ENCODE measurements at places on chromosomes 4 and X.

DNA sequence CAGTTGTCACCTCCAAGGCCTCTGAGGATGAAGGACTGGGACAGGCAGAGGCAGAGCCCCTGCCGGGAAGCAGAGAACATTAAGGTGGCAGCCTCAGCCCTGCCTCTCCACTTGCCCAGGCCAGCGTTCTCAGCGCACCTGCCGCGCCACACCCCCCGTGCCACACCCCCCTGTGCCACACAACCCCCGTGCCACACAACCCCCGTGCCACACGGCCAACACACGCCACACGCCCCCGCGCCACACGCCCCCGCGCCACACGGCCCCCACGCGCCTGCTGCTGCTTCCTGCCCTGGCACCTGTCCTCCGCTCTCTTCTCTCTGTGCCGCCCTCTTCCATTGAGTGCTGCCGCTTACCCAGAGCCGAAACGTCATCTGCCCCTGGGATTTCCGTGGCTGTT is 58.0 kb upstream of the ZFP42 start:
- no peak for DNase-seq

DNA sequence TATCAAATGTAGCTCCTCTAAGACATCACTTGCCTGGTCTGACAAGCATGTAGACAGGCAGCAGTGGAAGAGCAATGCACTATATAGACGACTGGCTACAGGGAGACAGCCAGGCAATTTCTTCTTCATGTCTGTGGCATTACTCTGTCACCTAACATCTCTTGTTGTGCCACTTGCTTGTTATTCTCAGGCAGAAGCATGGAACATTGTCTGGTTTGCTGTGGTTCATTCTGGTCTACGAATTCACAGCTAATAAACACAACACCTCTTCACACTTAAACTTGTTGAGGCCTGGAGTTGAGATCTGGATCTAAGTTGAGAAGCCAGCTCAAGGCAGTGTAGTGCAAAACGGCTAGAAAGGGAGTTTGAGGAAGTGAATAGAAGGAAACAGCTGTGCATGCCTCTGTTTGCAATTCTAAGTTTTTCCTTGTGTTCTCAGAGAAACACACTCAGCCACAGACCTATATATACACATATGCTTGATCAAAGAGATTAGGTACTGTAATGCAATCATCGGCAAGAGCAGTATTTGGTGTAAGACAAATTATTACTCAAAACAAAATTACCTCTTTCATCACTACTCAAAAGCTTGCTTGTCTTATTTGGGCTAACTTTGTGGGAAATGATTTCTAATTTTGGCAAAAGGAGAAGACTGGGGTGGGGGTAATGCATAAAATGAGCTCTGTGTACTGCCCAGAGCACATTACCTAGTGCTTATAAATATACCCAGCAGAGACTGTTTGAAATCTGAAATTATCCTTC is 243.8 kb downstream of the PPP3CA start:
- DNase-seq, result no peak

DNA sequence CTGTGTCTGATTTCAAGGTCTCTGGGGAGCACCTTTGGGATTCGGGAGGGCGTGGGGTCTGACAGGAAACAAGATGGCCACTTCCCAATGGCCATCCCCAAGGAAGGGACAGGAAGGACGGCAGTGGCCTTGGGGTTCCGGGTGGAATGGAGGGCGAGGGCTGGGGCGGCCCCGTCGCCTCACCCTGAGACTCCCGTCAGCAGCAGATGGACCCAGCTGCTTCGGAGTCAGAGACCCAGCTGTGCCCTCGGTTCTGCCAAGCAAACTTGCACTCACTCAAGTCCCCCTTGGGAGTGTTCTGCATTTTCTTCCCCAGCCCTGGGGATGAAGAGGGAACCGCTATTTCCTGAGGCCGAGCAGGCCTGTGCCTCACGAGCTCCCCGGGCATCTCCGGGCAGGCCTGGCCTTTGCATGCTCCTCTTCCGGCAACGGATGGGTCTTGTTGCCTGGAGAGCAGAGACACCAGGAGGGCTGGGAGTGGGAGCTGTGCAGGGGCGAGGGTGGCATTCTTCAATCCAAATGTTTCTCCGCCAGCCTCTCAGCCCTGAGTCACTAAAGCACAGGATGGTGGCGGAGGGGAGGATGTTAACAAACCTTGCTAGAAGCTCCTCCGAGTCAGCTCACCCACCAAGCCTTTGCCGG is 6.8 kb upstream of the DUSP9 start:
- DNase-seq, result no peak

DNA sequence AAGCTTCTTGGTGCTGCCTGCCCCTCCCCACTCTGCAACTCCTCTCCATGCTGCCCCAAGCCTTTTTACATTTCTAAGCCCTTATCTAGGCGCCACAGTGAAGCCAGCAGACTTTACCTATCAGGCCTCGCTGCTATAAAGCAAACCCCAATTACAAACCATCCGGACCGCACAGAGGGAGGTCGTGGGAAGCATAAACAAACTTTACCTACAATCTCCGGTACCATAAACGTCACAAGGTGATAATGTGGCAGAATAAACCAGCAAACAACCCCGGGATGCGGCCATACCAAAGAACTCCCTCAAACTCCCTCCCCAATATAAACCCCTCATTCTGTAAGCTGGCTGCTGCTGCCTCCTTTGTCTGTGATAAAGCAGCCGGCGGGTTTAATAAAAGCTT is 54.0 kb upstream of the ZCCHC13 start:
- no peak for DNase-seq

- no peak for DNase-seq
Measured at GRCh38 chrX:17655211-17656034, 81.9 kb upstream of the SCML1 start.

GRCh38 chr4:105709081-105709450 is 482 bp downstream of the GSTCD start:
- DNase-seq, result no peak

- no peak for DNase-seq
Measured at GRCh38 chr4:80182237-80182866, 15.0 kb upstream of the PRDM8 start.

- DNase-seq, result no peak
Measured at GRCh38 chr4:67776746-67777145, 22.6 kb upstream of the GNRHR start.

DNA sequence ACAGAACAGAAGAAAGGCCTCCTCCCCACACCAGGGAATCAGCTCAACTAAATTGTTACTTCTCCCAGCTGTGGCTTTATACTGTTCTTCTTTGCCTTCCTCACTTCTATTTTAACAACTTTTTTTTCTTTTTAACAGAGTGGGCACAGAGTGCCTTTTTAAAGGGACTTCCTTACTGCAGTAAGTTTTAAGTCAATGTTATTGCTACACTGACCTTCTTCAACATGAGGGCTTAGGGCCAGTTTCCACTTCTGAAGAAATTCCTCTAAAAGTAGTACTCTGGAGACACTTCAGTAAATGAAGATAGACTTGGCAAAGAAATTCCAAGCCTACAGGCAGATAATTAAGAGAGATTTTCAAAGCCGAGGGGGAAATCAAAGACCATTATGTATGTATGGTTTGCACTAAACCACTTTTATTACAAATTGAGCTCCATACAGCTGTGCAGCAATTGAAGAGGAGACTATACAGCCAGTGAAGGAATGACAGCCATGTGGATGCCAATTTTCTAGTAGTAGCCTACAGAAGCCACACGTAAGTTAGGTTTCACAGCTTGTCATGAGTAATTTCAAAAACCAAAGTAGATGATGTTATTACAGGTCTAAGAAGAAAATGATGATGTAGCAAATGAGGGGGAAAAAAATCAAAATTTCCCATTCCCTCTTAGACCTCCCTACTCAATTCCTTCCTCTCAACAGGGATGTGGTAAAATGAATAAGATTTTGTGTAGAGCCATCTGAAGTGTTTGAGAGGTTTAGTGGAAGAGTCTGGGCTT is 36.9 kb upstream of the RASGEF1B start:
- DNase-seq, result no peak
